Cortex of kidney (tissue), 1 donor: ENCODE measurements at places on chromosomes 2 and 18.

GRCh38 chr2:219245899-219246230 lies 586 bp downstream of the STK16 start:
- no peak for DNase-seq

DNA sequence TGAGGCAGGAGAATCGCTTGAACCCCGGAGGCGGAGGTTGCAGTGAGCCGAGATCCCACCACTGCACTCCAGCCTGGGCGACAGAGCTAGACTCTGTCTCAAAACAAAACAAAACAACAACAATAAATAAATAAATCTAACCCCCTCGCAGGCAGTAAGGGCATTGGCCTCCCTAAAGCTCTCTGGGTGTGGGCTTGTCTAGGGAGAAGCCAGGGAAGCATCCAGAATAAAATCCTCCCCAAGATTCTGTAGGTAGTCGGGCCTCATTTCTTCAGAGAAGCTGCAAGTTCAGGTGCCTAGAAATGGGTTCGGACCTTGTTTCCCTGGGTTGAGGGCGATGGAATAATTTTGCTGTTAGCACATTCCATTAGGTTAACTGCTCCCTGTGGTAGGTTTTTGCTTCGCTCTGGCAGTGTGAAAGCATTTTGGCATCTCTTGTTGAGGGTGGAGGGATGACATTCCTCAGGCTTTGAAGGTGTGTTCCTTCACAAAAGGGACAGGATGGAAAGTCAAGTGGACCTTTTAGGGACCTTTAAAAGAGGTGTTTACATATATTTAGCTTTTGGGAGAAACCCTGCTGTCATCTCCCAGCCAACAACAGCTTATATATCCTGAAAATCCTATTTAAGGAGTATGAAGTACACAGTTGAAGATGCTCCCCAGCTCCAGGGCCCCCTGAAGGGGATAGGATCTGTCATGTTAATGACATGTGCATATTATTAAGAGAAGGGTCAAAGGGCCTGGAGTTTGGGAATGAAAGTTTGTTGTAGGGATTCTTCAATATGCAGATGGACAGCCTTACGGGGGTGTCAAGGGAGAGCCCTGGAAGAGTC lies 17.7 kb downstream of the MYCN start:
- DNase-seq, result no peak

DNA sequence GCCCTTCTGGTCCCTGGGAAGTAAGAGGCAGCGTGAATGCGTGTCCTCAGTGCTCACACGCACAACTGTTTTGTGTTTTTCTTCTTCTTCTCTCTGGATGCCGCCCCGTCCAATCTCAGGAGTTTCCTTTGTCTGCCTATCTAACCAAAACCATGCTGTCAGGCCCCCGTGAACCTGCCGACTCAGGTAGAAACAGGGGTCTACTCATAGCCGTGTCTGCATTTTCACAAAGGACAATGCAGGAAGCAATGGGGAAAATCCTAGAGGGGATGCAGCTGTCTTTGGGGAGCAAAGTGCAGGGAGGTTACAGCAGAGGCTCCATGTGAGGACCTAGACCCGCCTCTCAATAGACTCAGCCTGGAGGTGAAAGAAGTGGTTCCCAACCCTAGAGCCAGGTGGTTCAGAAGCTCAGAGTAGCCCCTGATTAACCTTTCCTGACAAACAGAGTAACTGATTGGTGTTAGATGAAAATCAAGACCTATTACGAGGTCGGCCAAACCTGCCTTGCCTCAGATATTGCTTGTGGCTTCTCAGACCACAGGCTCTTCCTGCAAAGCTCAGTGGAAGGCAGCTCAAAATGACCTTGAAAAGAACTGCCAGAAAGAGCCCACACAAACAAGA lies 49.3 kb downstream of the CD226 start:
- DNase-seq, result no peak

DNA sequence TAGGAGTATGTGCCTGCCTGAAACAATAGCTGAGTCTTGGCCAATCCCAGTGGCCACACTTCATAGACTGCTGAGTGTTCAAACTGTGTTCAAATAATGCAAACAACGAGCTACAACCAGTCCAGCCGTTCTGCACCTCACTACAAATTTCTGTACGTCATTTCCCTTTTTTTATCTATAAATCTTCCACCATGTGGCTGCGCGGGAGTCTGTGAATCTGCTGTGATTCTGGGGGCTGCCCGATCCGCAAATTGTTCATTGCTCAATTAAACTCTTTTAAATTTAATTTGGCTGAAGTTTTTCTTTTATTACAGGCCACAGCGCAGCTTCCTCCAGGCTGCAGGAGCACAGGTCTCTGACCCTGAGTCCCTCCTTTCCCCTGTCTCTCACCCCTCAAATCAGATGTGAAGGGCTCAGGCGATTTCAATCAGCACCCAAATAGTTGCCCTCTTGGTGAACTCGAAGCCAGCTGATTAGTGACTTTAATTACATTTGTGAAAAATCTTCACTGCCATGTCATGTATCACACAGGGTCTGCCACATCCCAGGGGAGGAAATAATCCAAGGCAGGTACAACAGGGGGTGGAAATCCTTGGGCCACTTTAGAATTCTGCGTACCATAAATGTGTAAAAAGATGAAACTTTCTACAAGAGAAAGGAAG lies 145.6 kb downstream of the NDUFA10 start:
- no peak for DNase-seq

GRCh38 chr2:232113821-232114220 lies 152.3 kb downstream of the DIS3L2 start:
- no peak for DNase-seq

GRCh38 chr18:46832849-46833248 lies 76.0 kb upstream of the ST8SIA5 start:
- DNase-seq, result no peak

GRCh38 chr2:33891616-33892015 lies 292.5 kb upstream of the FAM98A start:
- DNase-seq, result no peak

- DNase-seq, result no peak
Measured at GRCh38 chr2:39020383-39020782, 100.5 kb downstream of the SOS1 start.

GRCh38 chr2:74314107-74314506 lies 29.1 kb downstream of the SLC4A5 start:
- DNase-seq, result no peak

DNA sequence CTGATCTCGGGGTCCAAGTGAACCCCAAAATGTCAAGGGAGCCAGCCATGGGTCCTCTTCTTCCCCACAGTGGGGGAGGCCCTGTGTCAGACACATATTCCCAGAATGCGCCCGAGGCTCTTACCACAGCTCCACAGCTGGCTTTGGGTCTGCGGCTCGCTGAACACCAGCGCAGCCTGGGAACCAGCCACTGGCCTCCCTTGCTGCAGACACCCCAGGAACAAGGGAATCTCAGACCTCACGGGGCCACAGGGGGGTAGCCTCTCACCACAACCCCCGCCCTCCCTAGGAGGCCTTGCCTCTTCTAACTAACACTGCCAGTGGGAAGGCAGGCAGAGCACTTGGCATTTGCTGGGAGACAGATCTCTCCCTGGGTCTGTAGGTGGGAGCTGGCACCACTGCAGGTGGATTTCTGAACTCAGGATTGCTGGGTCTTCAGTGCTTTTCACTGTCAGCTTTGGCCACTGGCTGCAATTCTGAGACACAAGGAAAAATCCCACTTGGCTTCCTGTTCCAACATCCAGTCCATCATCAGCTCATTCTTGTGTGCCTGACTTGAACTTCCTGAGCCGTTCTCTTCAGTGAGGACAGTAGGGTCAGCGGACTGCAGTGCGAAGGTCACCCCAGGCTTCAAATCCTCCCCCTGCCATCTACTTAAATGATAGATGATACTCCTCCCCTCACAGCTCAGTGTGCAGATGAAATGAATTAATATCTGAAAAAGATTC lies 128.7 kb downstream of the CAPN13 start:
- DNase-seq, result no peak

DNA sequence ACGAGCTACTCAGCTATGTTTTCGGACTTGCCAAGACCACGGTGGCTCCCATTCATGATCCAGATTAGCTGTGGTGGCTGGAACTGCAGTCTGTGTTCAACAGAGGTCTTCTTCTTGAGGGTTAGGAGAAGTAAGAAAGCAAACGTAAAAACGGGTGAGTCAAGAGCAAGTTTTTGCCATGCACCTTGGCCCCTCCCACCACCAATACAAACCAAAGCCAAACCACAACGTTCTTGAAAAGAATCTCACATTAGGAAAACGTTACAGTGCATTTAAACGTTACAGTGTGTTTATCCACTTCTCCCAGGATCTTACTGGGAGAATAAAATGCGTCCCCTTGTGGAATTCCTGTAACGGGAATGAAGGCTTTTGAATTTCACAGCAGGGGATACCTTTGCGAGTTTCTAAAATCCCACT lies 725 bp downstream of the FBXO48 start:
- no peak for DNase-seq

- no peak for DNase-seq
Measured at GRCh38 chr18:43414006-43414405, 136.7 kb upstream of the SYT4 start.

DNA sequence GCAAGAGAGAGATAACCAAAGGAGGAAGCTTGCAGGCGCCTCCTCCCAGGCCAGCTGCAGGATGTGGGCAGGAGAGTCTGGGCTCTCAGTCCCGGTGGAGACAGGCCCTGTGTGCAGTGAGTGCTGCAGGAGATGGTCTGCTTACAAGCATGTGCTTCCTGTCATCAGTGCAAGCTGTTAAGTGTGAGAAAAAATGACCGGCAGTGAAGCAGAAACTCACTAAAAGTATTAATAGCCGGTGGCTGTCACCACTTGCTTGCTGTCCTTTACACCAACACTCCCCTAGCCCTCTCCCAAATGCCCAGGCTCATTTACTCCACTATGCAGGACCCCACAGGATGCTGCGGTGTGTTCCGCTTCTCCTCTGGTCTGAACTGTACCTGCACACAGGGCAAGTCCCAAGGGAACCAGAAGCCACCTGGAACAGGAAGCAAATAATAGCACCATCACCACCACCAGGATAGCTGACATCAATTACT lies 435.6 kb upstream of the HS6ST1 start:
- no peak for DNase-seq

- no peak for DNase-seq
Measured at GRCh38 chr2:81901017-81901416, 1596.5 kb upstream of the LRRTM1 start.

GRCh38 chr2:10001586-10001985 lies 41.8 kb upstream of the KLF11 start:
- no peak for DNase-seq

- no peak for DNase-seq
Measured at GRCh38 chr2:28085201-28085600, 194.7 kb downstream of the BABAM2 start.

- DNase-seq, result no peak
Measured at GRCh38 chr2:130252880-130253645, 54.8 kb upstream of the TUBA3E start.

GRCh38 chr2:86176597-86176996 lies 18.7 kb downstream of the IMMT start:
- DNase-seq, result no peak

GRCh38 chr2:46992776-46993175 lies 77.2 kb upstream of the MCFD2 start:
- DNase-seq, result no peak

- no peak for DNase-seq
Measured at GRCh38 chr2:7449298-7449697, 532.1 kb downstream of the RNF144A start.

GRCh38 chr2:12705742-12706141 lies 11.0 kb upstream of the TRIB2 start:
- DNase-seq, result no peak

- DNase-seq, result no peak
Measured at GRCh38 chr2:19409046-19409445, 50.6 kb upstream of the OSR1 start.

- no peak for DNase-seq
Measured at GRCh38 chr2:238163481-238164198, 4.9 kb downstream of the ERFE start.

DNA sequence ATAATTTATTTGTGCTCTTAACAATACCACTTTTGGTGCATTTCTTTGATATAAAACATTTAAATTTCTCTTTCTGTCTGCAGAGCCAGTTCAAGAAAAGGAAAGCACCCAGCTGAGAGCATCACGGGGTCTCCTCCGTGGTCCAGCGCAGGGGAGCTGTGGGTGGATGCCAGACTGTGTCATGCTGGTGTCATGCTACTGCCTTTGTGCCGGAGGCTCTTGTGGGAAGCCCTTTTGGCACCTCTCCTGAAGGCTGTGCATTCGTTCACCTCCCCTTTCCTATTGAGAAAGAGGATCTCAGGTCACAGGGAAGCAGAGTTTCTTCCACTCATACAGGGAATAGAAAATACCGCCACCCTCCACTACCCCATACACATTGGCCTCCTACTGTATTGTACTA lies 450.4 kb downstream of the GALR1 start:
- no peak for DNase-seq

DNA sequence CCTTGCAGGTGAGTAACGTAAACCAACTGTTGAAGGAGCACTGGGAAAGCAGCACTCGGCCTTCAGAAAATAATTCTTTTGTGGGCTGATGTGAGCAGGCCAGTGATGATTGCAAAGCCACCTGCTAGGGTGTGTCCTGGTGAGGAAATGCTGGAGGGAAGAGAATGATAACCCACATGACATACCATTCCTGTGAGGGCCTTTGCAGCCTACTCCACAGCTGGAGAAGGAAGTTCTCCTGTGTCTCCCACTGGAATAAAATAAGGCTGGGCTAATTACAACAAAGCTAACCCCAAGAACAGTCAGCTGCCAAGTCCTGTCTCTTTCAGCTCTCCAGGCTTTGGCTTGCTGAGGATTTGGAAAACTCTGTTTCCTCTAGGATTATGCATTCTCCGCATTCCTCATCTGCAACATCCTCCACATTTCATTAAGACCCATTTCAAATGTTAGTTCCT lies 16.7 kb upstream of the DSG1 start:
- DNase-seq, result no peak

DNA sequence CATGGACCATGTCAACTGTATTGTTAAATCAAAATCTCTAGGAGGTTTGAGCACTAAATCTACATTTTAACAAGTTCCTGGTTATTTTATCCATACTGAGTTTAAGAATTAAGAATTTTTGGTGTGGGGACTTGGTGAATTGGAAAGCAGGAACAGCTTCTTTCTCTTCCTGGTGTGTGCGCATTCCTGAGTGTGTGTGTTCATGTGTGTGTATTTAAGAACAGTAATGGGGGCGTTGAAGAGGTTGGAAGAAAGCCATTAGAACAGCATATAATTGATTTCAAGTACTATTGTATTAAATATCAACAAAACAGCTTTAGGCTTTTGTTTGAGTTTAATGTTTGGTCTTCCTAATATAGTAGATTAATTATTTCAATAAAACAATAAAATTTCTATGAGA lies 801.3 kb upstream of the ID2 start:
- DNase-seq, result no peak

DNA sequence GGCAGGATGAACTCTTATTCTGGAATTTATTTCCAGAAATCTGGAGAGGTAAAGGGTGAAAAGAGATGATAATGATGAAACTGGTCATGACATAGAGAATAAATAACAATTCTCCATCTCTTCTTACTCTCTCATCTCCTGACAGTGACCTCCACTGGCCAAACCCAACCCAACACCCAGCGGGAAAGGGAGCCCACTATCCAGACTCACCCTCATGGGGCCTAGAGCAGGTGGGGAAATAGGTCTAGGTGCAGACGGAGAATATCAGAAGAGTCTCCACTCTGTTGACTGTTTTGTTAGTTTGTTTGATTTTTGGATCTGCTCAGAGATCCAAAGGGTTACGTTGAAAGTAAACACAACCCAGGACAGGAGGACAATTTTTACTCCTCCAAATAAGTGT lies 263.2 kb upstream of the PARD3B start:
- no peak for DNase-seq

- DNase-seq, result no peak
Measured at GRCh38 chr2:208134928-208135586, 5.4 kb upstream of the CRYGC start.
